NCI-H1105 (cell line): ENCODE measurements at places on chromosomes 5 and 9.

- no peak for DNase-seq
Observed at GRCh38 chr9:100394816-100395215, 32.1 kb upstream of the MSANTD3 start.

DNA sequence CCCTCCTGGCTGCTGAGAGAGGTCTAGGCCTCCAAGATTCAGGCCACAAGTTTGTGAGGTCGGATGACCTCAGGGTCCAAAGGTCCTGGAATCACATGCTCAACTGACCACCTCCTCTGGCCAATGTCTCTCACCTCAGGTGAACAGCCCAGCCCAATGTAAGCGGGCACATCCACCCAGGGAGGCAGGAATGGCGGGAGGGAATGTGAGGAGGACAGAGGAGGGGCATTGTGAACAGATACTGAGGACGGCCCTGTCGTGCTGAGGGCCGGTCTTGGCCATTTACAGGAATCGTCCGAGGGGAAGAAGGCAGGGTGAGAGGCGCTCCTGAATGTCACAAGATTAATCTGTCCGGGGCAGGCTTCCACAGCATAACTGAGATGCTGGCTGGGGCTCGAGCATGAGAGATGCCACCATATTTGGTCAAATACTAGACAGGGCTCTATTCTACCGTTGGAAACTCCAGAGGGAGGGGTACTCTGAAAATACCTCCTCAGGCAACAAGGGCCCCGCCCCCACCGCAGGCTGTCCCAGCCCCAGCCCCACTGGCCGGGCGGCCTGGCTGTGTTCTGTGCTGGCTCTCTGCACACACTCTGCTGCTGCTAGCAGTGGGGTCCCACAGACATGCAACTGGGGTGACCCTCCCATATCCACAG, 1.5 kb upstream of the IL17B start:
- DNase-seq, result no peak

- DNase-seq, result no peak
Observed at GRCh38 chr9:94951324-94952135, 225.0 kb downstream of the AOPEP start.

DNA sequence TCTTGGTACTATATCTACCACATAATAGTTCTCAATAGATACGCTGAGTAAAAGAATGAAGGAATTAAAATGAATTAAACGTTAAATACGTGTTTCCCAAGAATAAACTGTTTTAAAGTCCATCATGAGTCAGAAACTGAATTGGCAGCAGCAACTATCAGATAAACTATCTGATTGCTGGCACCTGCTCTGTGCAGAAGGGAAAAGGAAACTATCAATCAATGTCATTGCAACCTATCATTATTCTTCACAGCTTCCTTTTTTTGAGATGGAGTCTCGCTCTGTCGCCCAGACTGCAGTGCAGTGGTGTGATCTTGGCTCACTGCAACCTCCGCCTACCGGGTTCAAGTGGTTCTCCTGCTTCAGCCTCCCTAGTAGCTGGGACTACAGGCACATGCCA, 8.8 kb upstream of the WDR36 start:
- DNase-seq, result no peak

GRCh38 chr5:83107692-83108420, 30.5 kb downstream of the XRCC4 start:
- DNase-seq, result no peak

GRCh38 chr5:2105141-2105540, 222.4 kb upstream of the IRX4 start:
- DNase-seq, result no peak

DNA sequence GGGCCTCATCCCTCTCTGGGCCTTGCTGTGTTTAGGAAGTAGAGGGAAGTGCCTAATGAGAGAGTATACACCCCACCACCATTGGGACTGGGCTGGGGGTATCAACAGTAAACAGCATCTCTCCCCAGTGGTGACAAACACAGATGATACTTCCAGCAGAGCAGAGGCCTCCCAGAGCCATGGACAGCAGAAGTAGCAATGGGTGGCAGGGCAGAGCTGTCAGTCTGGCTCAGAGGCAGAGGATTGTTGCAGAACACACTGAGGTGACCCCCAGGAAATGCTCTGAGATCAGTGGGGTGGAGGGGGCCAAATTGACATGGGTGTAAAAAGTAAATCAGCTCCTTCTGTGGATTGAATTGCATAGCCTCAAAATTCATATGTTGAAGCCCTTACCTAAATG, 12.1 kb upstream of the P4HA2 start:
- no peak for DNase-seq

GRCh38 chr9:137763271-137763955, 114.2 kb upstream of the CACNA1B start:
- DNase-seq, result peak; percentile 5

GRCh38 chr9:108519437-108519836, 336.3 kb downstream of the ACTL7B start:
- DNase-seq, result no peak

DNA sequence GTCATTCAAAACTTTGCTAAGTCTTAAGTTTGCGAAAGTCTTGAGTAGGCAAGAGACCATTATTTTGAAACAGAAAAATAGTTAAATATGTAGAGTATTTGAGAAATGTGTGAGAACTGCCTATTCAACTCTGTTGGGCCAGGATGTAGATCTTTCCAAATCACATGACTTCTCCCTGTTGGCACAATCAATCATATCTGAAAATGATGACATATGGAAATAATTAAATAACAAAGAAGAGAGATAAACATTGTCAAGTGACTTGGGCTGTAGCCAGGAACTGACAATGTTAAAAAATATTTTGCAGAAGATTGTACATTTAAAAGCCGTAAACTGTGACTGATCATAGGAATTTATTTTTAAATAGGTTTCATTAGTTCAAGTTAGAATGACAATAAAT, 104.6 kb upstream of the IL6ST start:
- DNase-seq, result no peak

DNA sequence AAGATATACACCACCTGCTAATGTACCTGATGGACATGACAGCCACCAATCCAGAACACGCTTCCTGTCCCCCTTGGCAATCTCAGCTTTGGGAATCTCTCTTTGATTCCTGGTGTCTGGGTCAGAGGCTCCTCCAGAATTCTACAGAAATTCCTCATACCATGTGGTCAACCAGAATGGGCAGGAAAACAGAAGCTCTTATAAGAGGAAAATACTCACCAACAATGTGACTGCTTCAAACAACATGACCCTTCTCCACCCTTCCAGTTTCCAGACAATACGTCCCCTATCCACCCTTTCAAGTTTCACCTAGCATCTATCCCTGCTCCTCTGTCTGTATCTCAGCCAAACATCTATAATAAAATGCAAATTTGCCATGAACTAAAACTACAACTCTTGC, 247.2 kb downstream of the DENND1A start:
- no peak for DNase-seq

DNA sequence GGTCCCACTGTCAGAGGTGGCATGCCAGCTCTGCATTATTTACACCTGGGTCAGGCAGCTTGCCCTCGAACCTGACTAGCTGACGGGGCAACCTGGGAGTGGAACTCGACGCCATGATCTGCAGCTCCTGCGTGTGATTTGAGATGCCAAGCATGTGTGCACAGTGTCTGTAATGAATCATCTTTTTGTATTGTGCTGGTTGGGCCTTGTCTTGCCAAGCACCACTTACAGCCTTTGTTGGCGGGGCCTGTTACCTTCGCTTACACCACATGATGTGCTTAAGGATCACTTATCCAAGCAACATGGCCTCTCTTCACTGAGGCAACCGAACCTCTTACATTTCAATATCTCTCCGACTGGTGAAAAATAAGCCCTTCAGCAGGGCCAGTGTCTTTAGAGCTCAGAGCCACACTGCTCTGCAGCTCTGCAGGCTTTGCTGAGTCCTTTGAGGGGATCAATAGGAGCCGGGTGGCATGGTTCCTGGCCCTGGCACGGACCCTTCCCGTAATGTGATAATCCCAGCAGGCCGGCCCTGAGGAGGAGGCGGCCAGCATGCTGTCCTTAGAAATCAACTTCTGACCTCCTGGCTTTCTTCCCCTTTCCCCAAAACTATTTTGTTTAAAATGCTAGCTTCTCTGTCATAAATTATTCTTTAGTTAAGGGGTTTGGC, 297.7 kb upstream of the CD180 start:
- DNase-seq, result no peak

DNA sequence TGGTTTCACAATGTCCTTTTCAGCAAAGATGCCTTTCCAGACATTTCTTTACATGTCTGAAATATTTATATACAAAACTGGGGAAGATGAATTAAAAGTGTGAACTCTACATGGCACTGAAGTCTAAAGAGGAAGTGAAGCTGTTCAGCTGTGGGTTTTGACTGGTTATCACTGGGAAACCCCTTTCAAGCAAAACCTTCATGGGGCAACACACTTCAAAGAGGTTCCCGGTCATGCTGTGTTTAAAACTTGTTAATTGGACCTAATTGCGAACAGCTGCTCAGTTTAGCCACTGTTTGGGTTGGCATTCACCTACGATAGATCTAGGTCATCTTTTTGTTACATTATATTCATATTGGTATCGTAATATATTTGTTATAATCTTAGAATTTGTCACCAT, 20.0 kb upstream of the GDNF start:
- DNase-seq, result no peak

- DNase-seq, result peak; percentile 57
Observed at GRCh38 chr9:128635266-128636023, 21.2 kb downstream of the DYNC2I2 start.

- no peak for DNase-seq
Observed at GRCh38 chr5:144941004-144941403, 770.3 kb downstream of the KCTD16 start.

DNA sequence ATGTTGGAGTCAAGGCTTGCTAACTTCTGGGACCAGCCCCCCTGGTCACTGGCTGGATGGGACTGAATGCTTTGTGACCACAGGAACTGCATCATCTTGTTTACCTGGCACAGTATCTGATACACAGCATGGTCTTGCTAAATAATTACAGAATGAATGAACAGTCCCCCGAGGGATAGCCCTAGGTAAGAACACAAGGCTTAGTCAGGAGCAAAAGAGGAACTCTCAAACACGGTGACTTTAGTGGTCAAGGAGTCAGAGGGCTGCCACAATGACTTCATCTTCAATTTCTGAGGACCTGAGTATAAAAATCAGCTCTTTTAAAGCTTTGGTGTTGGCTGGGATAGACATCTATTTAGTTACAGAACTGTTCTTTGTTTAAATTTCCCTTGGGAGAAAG, 15.1 kb upstream of the CXCL14 start:
- DNase-seq, result no peak

DNA sequence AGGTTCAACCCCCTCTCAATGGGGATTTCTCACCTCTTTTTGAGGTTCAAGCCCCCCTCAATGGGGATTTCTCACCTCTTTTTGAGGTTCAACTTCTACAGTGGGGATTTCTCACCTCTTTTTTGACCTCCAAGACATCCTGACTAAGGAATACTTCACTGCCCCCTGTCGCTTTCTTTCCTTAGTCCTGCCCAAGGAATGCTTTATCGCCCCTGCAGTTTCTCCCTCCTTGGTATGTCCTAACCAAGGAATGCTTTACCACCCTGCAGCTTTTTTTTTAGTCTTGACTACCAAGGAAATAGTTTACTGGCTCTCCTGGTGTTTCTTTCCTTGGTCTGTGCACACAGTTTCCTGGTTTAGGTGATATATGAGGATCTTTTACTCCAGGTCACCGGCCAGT, 9.6 kb upstream of the IRGM start:
- no peak for DNase-seq

GRCh38 chr9:10230512-10230911, 382.3 kb downstream of the PTPRD start:
- no peak for DNase-seq

GRCh38 chr5:76365561-76365960, 37.5 kb upstream of the IQGAP2 start:
- no peak for DNase-seq

DNA sequence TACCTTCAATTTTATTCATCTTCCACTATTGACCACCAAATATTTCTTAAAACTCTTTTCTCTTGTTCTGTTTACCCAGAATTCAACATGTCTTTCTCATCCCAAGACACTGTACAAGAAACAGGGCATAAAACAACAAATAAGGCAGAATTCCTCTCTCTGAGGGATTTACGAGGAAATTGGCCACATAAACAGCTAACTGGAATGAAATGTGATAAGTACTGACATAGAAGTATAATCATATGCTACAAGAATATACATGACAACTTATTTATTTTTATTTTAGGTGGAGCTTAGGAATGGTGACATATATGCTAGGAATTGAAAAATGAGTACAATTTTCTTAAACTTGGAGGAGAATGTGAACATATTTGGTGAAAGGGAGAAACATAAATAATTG, 48.8 kb upstream of the FBN2 start:
- no peak for DNase-seq

DNA sequence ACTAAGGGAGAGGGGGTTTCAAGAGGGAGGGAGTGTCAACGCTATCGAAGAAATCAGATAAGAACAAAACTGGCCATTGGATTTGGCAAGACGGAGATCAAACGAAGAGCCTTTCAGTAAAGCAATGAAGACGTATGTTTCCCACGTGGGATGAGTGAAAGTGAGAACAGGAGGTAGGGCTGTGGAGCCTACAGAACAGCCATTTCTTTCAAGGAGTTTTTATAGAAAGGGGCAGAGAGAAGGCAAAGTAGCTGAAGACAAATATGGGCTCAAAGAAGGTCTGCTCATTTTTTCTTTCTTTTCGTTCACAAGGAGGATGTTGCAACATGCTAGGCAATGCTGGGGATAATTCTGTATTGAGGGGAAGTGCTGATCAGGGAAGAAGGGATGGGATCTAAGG, 98.3 kb downstream of the SUSD1 start:
- DNase-seq, result no peak

DNA sequence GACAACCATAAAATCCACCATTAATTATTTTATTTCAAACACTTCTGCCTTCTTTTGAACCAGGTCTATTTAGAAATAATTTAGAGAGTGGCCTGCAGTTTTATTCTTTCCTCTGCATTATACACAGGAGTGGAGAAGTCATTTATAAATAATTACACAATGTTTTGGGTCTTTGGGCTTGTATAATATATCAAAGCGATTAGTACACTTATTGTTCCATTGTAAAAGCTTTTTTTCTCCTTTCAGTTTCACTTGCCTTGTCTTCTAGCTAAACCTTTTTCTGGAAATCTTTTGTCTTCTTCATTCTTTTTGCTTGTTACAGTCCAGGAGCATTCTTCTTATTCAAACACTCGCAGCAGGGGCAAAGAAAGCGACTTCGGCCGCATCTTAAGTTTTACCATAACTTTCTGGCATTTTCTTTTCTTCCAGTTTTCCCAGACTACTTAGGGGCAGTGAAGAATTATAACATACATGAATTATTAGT, 7.3 kb upstream of the NEUROG1 start:
- no peak for DNase-seq

DNA sequence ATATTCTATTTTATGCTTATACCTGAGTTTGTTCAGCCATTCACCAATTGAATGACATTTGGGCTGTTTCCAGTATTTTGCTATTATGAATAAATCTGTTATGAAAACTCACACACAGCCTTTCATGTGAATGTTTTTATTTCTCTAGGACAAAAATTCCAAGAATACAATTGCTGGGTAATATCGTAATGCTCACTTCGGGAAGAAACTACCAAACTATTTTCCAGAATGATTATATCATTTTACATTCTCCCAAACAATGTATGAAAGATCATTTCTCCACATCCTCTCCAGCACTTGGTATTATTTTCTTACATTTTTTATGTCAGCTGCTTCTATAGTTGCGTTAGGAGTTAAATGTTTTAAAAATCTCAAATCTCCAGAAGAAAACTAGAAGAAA, 58.3 kb upstream of the LHFPL2 start:
- no peak for DNase-seq

GRCh38 chr5:89994266-89994665, 415.3 kb downstream of the CETN3 start:
- no peak for DNase-seq
